AG10803 (cell line): ENCODE measurements at places on chromosomes 5 and 9.

- DNase-seq: no peak
These were observed 335.3 kb downstream of the MARCHF11 start for GRCh38 chr5:15844253-15844652.

DNA sequence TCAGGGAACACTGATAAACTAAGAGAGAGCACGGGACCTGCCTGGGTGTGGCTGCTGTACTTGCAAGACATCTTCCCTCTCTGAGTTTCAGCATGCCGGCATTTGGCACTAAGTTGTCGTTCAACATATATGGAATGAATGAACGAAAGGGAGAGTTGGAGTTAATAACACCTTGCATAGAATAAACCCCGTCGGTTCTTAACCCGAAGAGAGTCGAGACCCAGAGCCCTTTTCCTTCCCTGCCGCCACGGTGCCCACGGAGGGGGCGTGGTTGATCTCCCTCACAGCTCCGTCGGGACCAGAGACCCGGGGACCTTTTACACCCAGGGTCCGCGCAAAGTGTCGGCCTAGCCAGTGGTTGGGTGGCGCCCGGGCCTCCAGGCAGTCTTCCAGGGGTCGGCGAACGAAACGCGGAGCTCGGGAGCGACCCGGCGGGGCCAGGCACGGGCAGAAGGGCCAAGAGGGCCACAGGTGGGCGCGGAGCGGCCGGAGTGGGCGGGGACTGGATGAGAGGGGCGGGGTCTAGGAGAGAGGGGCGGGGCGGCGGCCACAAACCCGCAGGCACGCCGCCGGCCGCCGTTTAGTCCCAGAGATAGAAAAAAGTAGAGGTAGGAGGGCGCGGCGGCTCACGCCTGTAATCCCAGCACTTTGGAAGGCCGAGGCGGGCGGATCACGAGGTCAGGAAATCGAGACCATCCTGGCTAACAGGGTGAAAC is 735 bp upstream of the RPL26L1 start:
- peak; percentile 62 for DNase-seq

DNA sequence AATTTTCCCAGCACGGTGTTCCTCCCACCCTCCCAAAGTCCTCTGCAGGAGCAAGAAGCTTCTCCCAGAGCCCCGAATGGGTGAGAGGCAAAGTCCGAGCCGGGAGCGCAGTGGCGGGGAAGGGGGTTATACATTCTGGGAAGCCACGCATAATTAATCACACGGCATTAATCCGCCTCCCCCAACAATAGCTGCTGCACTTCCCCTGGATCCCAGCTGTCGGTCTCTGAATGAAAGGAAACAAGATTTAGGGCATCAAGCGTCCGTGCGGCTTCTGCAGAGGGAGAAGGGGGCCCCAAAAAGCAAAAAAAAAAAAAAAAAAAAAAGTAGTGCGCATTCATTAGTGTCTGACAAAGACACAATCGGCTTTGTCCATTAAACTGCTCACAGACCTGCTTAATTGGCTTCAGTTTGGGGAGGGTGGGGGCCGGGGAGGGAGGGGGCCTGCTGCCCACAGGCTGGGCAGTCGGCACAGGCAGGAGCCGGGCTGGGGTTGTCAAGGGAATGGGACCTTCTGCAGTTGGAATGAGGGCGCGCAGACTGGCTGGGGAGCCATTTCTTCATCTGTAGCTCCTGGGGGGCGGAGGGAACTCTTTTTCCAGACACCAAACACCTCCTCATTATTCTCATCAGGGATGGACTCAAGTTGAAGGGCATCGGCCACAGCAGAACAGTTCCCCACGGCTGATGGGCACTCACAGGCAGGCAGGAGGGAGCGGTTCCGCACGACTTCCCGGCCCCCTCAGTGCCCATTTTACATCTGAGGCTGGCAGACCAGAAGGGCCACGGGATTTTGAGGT is 3.4 kb downstream of the NOTCH1 start:
- no peak for DNase-seq

DNA sequence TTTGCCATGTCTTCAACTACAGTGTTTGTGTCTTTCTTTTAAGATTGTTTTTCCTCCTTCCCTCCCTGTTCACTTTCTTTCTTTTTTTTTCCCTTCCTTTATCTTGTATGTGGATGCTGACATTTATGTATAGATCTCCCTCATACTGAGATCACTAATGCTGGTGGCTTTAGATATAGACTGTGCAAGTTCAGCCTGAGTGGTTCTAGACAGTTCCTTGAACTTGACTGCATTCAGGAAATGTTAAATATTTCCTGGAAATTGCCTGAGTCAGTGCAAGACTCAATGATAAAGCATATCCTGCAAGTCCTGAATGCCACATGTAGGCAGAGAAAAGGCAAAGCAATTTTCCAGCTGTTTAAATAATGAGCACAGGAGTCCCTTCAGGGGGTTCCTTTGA is 182.5 kb upstream of the NR3C1 start:
- no peak for DNase-seq

- DNase-seq: no peak
These were observed 130.5 kb upstream of the ZNF608 start for GRCh38 chr5:124876983-124877382.

- peak; percentile 64 for DNase-seq
These were observed 7.1 kb downstream of the TLE4 start for GRCh38 chr9:79578891-79579290.

GRCh38 chr5:96818125-96818788 is 10.5 kb upstream of the ERAP1 start:
- DNase-seq: no peak

DNA sequence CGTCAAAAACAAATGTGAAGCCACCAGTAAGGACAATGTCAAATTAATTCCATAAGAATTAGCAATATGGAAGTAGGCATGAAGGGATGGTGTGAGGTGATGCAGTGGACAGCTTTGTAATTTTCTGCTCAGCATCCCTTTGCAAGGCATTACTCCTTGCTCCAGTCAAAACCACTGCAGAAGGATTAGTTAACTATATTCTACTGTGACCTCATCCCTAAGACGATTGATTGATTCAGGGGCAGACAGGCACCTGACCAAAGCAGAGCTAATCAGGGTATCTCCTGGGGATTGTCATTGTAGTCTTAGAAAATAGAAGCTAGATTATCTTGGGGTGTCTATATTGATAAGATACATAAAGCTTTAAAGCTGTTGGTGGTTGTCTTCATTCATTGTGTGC is 98.7 kb downstream of the NMUR2 start:
- DNase-seq: no peak
